ENCODE measurements at places on chromosomes 2 and 18.

GRCh38 chr2:65351234-65351947 lies 81.0 kb downstream of the SPRED2 start:
- no peak for DNase-seq

- no peak for DNase-seq
Measured at GRCh38 chr2:134674687-134675086, 44.1 kb downstream of the TMEM163 start.

- DNase-seq, result no peak
Measured at GRCh38 chr18:49678440-49678839, 116.6 kb downstream of the LIPG start.

DNA sequence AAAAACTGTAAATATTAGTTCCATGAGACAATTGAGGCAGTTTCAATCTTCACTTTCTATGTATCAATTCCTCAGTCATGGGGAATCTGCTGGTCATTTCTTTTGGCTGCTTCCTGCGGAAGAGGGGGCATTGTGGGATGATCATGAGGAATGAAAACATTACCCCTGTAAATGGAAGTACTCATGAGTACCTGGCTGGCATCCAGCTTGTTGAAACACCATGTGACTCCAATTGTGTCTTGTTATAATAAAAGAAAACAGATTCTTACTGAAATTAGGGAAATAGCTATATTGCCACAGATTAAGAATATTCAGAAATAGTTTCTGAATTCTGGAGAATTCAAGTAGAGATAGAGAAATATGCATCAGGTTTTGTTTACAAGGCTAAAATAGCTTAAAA lies 41.6 kb upstream of the GPR39 start:
- DNase-seq, result peak; percentile 56

- no peak for DNase-seq
Measured at GRCh38 chr2:181462033-181462432, 4.8 kb downstream of the ITGA4 start.

- DNase-seq, result no peak
Measured at GRCh38 chr2:109293663-109294062, 164.7 kb downstream of the SH3RF3 start.

DNA sequence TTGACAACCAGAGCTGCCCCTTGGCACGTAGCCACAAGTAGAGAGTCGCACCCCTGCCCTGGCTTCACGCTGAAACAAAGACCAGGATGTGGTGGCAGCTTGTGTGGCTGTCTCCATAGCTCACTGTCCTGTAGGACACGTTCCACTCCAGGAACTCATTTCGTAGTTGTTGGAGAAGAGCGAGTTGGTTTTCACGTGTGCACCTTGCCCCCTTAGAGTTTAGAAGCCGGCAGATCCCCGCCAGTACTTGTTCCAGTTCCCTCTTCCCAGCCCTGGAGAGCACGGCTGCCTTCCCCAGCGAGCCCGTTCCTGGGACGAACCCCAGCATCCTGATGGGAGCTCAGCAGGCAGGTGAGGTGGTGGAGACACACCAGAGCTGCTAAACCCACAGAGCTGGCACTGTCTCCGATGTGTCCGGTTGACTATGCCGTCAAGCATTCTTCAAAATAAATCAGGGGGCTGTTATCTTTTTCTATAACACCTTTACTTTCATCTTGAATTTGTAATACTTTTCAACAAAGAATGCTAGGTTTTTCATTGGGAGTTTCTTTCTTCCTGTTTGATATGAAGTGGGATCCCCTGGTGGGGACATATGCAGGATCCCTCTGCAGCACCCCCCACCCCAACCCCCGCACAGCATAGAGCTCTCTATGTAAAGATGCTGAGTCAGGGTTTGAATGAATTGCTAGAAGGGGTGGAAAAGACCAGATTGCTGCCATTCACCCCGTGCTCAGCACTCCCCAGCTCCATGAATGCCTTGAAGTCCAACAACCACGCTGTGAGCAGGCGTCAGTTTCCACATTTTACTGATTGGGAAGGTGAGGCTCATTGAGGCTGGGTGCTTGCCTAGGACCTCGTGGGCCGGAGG lies 44.5 kb downstream of the GREB1 start:
- no peak for DNase-seq

GRCh38 chr2:148966438-148966758 lies 72.1 kb upstream of the LYPD6B start:
- DNase-seq, result no peak

DNA sequence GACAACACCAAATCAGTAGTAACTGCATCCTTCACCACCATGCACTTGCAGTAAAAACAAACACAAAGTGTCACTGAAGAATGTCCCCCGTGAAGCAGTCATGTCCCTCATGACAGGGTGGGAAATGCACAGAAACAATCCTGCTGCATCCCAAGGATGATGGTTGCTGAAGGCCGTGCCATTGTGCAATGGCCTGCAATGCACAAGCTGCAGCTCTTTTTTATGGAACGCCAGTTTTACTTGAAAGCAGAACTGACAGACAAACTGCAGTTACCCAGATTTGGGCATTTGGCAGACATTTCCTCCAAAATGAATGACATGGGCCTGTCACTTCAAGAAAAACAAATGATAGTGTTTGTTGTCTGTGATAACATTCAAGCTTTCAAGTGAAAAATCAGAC lies 2.4 kb upstream of the CHST10 start:
- DNase-seq, result no peak

DNA sequence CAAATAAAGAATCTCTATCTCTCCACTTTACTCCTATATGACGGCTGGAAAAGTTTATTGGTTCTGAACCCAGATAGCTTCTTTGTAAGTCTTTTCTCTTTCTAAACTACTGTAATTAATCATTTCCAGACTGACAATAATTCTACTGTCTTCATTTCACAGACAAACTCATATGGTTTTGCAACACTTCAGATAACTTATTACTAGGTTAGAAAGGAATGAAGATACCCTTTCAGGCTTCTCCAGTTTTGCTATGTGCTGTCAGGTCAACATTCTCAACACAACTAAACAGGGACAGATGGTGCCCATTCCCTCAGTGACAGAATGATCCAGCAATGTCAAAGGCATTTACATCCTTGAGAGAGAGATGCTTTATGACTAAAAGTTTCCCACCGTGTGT lies 198.5 kb upstream of the ITGA4 start:
- DNase-seq, result no peak

DNA sequence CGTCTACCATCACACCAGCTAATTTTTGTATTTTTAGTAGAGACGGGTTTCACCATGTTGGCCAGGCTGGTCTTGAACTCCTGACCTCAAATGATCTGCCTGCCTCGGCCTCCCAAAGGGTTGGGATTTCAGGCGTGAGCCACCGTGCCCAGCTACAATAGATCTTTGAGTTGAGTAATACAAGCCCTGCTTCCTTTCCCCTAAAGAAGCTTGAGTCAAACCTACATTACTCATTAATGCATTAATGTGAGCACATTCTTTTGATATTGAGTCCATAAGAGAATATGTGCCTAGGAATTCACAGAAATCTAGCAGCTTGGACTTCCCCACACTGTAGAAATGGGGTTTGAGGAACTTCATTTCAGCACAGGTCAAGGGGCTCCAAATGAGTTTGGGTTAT lies 39.6 kb downstream of the PSMG2 start:
- DNase-seq, result no peak

GRCh38 chr18:10690366-10690765 lies 164.5 kb downstream of the NAPG start:
- DNase-seq, result no peak

DNA sequence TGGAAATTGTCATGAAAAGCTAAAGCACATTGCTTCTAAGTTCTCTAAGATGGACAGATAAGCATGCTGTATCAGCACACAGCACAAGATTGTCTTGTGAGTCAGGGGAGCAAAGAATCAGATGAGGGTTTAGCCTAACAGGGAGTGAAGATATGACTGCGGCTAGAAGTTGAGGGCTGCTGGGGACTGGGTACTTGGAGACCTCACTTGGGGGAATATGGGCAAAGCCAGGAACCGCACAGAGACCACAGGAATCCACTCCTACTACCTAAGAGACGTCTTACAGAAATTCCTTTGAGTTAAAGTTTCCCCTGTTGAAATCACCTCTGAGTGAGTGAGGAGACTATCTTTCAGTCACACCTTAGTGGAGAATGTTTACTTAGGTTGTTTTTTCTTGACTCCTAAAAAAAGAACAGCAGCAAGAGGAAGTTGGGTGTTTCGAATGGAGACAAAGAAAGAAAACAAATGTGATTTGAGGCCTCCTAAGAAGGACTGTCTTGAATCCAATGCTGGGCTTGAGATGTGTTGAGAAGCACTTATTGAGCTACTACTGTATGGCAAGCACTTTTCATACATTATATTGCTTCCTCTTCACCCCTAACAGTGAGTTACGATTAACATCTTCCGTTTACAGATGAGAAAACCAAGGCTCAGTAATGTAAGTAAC lies 100.7 kb downstream of the ANKRD44 start:
- no peak for DNase-seq

DNA sequence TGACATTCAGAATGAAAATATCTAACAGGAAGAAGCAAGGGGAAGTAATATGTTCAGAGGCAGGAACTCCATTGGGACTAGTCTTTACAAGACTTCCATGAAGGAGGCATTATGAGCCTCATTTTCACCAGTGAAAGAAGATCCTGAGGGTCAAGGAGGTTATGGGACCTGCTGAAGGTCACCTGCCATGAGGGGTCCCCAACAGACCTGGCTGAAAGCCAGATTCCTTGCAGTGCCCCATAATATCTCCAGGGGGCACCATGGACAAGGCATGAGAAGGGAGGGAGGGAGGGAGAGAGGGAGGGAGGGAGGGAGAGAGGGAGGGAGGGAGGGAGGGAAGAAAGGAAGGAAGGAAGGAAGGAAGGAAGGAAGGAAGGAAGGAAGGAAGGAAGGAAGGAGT lies 27.9 kb downstream of the XDH start:
- DNase-seq, result no peak

DNA sequence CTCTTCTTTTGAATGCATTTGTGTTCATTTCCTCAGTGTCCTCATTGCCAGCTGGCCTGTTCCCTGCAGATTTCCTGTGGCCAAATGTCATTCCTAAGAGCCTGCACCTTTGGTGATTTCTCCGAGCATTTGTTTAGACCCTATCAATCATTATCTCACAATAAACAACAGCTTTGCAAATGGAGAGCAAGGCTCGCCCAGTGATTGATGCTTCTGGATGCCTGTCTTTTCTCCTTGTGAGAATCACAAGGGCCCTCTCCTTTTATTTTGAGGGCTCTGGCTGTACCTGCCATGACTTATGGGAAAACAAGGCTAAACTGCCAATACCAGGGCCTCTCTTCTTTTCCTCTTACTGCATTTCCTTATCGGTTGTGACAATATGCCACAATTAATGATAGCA lies 1454.4 kb upstream of the CELF4 start:
- no peak for DNase-seq

DNA sequence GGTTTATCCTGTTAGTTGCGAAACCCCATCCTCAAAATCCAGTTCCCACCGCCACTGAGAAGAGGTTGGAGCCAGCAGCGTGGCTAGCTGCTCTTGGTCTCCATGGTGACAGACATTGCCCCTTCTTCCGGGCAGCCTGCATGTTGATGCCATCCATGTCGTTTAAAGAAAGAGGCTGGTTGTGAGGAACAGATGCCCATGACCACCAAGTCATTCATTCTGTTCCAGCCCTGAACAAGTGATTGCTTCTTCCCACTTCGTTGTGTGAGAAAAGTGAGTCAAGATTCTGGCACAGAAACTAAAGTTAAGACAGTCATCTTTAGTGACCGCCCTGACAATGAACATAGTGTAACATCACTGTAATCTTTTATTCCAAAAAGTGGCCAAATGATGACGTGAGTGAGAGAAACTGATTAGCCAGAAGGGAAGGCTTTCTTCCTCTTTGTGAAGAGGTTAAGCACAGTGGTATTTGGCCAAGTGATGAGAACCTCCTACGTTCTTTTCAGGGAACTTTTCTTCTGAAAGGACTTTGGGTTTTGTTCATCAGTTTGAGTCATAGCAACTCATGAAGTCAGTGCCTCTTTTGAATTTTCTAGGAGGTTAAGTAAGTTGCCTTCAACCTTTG lies 272.5 kb downstream of the GALR1 start:
- DNase-seq, result no peak

DNA sequence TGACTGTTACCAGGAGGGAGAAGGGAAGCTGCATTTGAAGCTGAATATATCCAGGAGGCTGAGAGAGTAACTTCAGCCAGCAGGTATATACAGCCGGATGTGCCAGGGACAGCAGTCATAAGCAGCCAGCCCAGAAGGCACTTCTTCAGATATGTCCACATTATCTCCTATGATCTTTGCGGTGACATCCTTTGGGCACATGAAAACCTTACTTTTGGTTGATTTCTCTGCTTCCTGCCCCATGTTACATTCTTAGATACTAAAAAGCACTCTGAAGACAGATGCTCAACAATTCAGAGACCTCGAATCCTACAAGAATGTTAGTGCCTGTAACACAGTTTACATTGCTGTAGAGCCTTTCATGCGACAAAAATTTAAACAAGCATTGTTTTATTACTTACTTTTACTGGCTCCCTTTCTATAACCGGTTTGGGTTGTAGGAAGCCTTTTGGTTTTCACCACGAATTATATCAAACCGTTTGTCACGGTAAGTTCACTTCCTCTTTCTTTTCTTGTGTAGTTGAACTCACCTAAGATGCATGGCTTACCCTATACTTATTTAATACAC lies 50.3 kb upstream of the TLK1 start:
- no peak for DNase-seq

DNA sequence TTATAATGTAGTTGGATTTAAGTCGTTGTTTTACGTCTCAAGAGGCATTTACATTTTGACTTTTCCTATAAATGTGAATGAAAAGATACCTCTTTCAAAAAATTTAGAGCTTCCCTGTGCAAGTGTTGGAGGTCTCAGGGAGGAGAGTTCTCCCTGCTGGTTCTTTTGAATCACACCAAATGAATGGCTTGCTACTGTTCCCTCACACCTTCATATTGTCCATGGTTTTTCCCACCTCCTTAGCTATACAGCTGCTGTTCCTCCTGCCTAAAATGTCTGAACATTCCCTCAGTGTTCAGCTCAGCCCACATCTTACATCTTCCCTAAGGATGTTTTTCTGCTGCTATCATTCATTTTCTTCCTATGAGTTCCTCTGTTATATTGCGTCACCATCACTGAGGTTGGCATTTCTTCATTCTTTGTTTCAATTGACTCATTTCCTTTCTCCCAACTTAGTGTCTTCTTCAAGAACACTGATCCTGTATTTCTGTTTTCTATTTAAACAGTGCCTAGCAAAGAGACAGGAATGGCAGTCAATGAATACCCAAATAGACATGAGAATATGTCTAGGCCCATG lies 46.0 kb downstream of the COX7A2L start:
- no peak for DNase-seq

- DNase-seq, result no peak
Measured at GRCh38 chr18:58624011-58624410, 4.9 kb downstream of the ALPK2 start.

DNA sequence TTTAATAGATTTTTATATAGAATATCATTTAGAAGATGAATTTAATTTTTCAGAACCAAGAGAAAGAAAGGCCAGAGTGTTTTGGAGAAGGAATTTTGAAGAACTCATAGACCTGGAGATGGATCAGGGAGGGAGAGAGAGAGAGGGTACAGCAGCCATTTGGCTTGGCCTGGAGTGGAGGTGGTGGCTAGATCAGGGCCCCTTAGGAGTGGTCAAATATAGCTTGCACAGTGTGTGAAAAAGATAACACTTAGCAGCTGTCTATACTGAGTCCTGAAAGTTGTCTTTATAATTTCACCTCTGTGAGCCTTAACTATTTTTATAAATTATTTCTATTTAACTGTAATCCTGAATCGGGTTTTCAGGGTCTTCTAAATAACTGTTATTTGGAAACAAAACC lies 38.8 kb upstream of the ACYP2 start:
- no peak for DNase-seq
